ENCODE measurements at places on chromosomes 4 and X. TPM values are rescaled to one million over a fixed set of nuclear protein-coding genes. Genes with fewer than 3 reads are reported as not detected.

Gene L1CAM
- 18.8 TPM for total RNA-seq

Gene CFAP99
- total RNA-seq: not detected

Gene TREX2
- 0.72 TPM for total RNA-seq

Gene KIAA1210
- total RNA-seq: 0.24 TPM

Measured in umbilical cord (tissue), 2 donors.